ENCODE measurements at places on chromosomes 2 and 18.

- no peak for DNase-seq
These were observed 27.1 kb downstream of the ADCY3 start for GRCh38 chr2:24892928-24893327.

DNA sequence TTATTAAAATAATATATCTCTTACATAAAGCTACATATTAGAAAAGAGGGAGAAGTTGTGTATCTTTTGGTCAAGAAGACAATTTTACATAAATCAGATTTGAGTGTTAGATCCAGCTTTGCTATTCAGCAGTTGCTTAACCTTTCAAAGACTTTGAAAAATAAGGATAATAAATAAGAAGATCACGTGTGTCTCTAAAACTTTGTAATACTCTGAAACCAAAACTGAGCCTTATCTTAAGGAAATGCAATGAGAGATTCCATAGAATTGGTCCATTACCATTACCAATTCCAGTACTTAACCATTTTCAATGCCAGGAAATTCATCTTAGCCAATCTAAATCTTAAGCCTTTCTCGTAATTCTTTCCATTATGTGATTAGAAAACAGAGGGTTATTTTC, 89.2 kb upstream of the COL5A2 start:
- DNase-seq, result no peak

DNA sequence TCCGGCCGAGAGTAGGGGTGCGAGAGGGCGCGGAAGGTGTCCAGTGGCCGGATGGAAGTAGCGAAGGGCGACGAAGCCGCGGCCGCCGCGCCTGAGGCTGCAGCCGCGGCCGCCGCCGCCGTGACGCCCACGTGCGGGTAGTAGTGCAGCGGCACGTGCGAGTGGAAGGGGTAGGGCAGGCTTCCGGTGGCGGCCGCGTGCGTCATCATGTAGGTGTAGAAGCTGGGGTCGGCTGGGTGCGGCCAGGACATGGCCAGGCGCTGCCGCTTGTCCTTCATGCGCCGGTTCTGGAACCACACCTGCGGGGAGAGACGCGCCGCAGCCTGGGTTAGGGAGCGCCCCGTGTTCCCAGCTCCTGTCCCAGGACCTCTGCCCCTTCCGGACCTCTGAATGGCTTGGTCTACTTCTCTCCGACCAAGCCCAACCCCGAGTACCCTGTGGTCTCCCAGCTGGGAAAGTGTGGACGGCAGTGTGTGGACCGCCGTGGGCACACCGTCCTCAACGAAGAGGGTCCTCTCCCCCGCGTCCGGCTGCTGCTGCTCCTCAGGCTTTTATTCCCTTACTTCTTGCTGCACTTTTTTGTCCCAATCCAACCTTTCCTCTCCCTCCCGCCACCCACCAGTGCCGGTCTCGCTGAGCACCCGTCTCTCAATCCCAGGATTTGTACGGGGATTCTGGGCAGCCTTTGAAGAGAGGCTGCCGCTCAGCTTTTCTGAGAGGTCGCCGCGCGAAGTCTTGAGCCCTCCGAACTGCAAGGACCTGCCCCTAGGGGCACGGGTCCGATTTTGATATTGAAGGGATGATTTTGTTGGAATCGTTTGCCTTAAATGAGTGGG, 3.0 kb downstream of the EVX2 start:
- no peak for DNase-seq

DNA sequence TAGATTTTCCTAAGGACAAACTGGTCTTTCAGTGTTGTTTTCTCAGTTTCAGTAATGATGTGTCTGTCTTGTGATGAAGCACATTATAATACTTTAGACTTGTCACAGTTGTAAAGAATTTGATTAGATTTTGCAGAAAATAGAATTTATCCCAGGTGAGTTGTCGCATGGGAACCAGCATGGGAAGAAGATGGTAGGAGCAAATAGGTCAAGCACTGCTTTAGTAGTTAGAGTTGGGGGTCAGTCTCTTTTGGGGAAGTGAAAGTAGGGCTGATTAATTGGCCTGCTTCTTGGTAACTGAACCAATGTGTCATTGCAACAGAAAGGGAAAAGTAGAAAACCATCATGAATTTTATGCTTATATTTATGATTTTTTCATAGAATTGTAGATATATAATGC, 153.2 kb upstream of the MYO3B start:
- DNase-seq, result no peak

GRCh38 chr2:159091381-159091780, 122.9 kb downstream of the TANC1 start:
- DNase-seq, result peak; percentile 14

- DNase-seq, result no peak
These were observed 45.2 kb downstream of the TPO start for GRCh38 chr2:1458432-1458831.

GRCh38 chr18:28781616-28782362, 604.9 kb upstream of the CDH2 start:
- DNase-seq, result no peak

All from RKO (cell line).